Activated CD8-positive, alpha-beta memory T cell treated with anti-CD3 and anti-CD28 coated beads for 24 hours (primary cell): ENCODE measurements at places on chromosomes 3 and 15.
A peak's percentile ranks its signal among the peaks of the same experiment; 100 is the strongest.

DNA sequence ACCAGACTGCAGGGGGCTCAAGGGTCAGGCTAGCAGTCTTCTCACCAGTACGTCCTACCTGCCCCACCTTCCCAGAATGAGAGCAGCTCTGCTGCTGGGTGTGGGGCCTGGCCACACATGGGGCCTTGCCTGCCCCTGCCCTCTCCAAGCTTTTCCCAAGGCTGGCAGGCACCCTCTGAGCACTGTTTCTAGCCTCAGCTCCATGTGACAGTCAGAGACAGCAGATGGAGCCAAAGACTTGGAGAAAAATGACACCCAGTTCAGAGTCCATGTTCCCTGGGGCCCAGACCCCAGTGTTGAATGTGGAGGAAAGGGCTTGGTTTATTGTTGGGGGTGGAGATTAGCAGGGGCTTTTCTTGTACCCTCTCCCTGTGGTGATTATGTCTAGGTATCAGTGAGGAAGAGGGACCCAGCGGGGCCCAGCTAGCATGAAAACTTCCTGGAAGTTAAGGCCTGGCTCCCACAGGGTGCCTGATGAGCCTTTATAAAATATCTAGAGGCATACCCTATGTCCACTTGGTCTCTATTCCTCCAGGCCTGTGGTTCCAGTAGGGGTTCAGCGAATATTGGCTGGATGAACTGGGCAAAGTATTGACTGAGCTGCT lies 153.8 kb downstream of the EEFSEC start:
- peak; percentile 32 for DNase-seq

DNA sequence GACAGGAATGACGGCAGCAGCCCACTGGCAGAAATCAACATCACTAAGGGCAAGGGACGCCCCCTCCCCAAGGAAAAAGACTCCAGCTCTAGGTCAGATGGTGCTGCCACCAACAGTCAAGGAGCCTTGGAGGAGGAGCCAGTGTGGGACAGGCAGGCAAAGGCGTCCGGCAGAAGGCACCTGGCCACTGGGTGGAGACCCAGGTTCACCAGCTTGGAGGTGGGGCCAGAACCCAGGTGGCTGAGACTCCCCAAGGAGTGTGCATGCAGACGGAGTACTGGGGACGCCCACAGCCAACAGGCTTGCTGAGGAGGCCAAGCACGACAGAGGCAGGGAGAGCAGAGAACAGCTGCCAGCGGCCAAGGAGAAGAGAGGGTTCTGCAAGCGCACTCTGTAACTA lies 35.2 kb downstream of the PTPN23 start:
- no peak for DNase-seq

DNA sequence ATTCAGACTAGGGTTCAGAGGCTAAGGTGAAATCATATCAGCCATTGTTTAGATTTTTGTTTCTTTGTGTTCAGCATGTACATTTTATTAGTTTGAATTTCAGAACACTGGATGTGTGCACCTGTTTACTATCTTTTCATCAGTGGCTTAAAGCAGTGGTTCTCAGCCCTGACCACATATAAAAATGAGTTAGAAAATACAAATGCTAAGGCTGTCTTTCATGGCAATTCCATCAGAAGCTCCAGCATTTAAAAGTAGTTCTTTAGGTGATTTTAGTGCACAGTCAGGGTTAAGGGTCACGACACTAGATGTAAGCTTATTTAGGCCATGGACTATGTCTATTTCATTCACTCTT lies 213.5 kb downstream of the NECTIN3 start:
- DNase-seq: no peak

GRCh38 chr3:175346573-175347356 lies 487.6 kb downstream of the NAALADL2 start:
- no peak for DNase-seq

DNA sequence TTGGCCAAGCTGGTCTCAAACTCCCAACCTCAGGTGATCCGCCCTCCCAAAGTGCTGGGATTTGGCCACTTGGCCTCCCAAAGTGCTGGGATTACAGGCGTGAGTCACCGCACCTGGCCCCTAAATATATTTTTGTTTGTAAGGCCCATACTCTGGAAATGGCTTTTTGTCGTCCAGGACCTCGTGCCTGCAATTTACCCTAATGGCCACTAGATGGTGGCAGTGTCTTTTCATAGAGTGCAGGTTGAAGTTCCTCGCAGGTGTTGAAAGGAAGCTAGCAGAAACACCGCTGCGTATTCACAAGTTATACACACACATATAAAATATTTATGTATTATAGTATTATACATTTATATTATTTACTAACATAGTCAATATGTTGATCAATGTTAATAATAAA lies 97.2 kb downstream of the LRTM1 start:
- no peak for DNase-seq

- no peak for DNase-seq
These were observed 325 bp downstream of the ALCAM start for GRCh38 chr3:105367063-105367405.

DNA sequence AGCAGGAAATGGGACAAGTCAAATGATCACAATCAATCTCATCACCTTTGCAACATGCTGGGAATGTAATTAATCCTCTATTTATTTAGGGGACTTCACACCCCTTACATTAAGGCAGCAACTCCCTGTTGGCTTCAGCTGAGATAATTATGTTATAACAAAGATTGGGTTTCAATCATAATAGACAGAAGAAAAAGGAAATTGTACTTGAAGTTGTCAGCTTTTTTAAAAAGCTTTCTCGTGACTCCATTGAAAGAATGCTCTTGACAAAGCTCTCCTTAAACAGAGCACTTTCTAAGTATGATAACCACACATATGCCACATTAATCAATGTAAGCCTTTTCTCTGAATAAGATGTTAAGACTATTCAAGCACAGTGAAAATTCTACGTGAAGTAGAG lies 65.7 kb downstream of the SHQ1 start:
- no peak for DNase-seq

GRCh38 chr3:157705258-157705657 lies 202.0 kb upstream of the VEPH1 start:
- no peak for DNase-seq

DNA sequence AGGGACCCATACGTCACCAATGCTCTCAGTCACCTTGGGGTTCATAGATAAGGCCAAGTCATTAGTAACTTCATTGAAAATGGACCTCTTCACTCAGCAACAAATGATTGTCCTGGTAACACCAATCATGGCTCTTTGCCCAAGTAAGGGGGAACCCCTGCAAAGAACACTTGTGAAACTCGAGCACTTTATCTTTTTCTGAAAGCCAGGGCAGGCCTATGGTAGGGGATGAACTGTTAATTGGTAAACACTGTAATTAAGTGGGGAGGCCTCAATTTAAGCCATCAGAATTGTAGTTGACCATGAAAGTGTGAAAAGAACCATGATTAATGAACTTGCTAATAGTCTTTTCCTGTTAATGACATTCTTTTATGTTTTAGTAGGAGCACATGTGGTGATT lies 73.3 kb downstream of the ABHD5 start:
- no peak for DNase-seq

GRCh38 chr3:13536832-13537231 lies 12.1 kb upstream of the FBLN2 start:
- DNase-seq: no peak

DNA sequence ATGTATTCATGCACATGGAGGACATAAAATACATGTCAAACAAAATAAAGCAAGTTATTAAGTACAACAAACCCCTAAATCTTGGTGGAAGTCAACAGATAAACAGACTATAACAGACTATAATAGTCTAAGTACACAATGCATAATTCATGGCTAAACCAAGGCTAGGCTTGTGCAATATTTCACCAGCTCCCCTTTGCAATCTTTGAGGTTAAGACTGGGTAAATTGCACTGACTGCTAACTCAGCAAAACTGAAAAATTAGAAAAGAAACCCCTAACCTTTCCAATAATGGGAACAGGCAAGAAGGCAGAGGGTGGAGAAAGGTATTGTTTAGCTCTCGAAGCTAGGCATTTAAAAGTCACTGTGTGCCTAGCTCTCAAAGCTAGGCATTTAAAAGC lies 304.9 kb upstream of the WNT5A start:
- DNase-seq: no peak

- DNase-seq: no peak
These were observed 368.2 kb downstream of the GABRG3 start for GRCh38 chr15:27339138-27339537.
